ENCODE measurements at places on chromosomes 3 and 15. TPM values are rescaled to one million over a fixed set of nuclear protein-coding genes. Genes with fewer than 3 reads are reported as not detected.

GRCh38 chr3:168025076-168025475 lies 70.6 kb downstream of the GOLIM4 start:
- no peak for DNase-seq

GRCh38 chr3:126133606-126134005 lies 46.8 kb downstream of the ALDH1L1 start:
- no peak for DNase-seq

- DNase-seq: no peak
These were observed 14.3 kb downstream of the KAT2B start for GRCh38 chr3:20054549-20054987.

DNA sequence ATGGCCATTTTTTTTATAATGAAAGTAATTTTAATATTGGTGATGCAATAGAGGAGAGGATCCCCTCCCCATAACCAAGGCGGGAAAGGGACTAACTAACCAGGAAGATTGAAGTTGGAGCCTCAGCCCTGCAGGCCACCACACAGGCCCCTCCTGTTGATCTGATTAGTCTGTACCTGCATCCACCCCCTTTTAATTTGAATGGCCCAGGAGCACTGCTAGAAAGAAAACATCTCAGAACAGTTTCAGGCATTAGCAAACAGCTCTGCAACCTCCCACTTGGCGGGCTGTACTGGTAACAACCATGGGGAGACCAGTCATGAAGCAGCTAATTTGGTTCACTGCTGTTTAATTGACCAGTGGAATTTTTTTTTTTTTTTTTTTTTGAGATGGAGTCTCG lies 10.3 kb downstream of the CAV3 start:
- no peak for DNase-seq

DNA sequence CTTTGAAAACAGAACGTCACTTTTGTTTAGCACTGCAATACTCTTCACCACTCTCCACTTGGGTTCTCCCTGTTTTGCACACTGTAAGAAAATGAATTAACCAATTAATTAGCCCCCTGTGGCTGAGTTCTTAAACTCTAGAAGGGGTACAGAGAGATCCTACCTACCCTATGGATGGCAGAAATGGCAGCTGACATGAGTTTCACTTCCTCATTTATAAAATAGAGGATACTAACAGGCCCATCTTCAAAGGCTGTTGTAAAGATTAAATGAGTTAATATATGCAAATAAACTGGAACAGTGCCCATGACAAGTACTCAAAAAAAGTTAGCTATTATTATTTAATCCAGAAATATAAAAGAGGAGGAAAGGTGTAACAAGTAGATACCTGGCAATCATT lies 36.9 kb downstream of the SUCLG2 start:
- no peak for DNase-seq

GRCh38 chr15:91219206-91219605 lies 119.1 kb downstream of the SV2B start:
- DNase-seq: no peak

C2CD4A gene
- not detected for polyA plus RNA-seq

ATR gene
- 12.2 TPM for polyA plus RNA-seq

GRCh38 chr3:64253689-64254088 lies 28.4 kb upstream of the PRICKLE2 start:
- no peak for DNase-seq

GHSR gene
- polyA plus RNA-seq: not detected

TIMP4 gene
- 2.1 TPM for polyA plus RNA-seq

DNA sequence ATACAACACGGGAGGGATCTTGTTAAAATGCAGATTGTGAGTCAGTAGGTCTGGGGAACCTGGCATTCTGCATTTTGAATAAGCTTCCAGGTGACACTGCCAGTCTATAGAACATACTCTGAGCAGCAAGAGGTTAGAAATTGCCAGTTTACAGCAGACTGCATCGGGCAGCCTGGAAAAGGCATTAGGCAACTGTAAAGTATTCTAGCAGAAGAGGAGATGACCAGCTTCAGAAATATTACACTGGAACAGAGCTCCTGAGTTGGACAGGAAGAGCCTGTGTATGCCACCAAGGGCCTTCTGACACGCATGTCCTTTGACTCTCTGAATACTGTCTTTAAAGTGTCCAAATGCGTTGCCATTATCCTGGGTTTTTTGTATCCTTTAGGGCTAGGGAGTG lies 2.5 kb upstream of the ACAN start:
- DNase-seq: peak; percentile 51

DNA sequence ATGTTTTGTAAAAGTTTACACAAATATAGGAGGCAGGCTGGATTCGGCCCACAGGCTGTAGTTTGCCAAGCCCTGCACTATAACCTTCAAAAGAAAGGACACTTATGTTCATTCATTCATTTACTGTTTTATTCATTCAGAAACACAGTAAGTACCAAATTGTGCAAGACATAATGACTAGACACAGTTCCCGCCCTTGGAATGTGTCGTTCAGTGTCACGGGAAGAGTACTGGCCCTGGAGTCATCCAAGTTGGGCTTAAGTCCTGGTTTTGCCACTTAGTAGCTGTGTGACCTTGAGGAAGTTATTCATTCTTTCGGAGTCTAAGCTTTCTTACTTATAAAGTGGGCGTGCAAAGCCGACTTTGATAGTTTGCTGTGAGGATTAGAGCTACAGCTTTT lies 22.0 kb downstream of the COLQ start:
- no peak for DNase-seq

- no peak for DNase-seq
These were observed 172.7 kb downstream of the WDR72 start for GRCh38 chr15:53586799-53587198.

All from hindlimb muscle (tissue), 1 donor.